ENCODE measurements at places on chromosomes 2 and 18. TPM values are rescaled to one million over a fixed set of nuclear protein-coding genes. Genes with fewer than 3 reads are reported as not detected.

The CDKL4 gene
- 4.3 TPM for total RNA-seq

The STAT4 gene
- total RNA-seq, result 0.63 TPM

The MREG gene
- 1.6 TPM for total RNA-seq

The INPP5D gene
- total RNA-seq, result 1.3 TPM

The TMEM200C gene
- total RNA-seq, result 0.43 TPM
